Progenitor cell of endocrine pancreas (in vitro differentiated cells): ENCODE measurements at places on chromosomes 2 and 18. TPM values are rescaled to one million over a fixed set of nuclear protein-coding genes. Genes with fewer than 3 reads are reported as not detected.

The CLHC1 gene
- total RNA-seq: 33.8 and 43.9 TPM in 2 replicates

GRCh38 chr18:45976566-45976965 lies 9.4 kb upstream of the EPG5 start:
- DNase-seq: no peak

- no peak for DNase-seq
Observed at GRCh38 chr2:202148515-202149154, 75.6 kb downstream of the KIAA2012 start.

The PCARE gene
- not detected in 2 replicates for total RNA-seq

- no peak for DNase-seq
Observed at GRCh38 chr2:224816816-224817215, 100.7 kb upstream of the CCDC195 start.

The CCT4 gene
- 166 and 167 TPM in 2 replicates for total RNA-seq
